Right renal pelvis (tissue), 4 donors: ENCODE measurements at places on chromosomes 2 and 18. TPM values are rescaled to one million over a fixed set of nuclear protein-coding genes. Genes with fewer than 3 reads are reported as not detected.

VAMP8 gene
- polyA plus RNA-seq = 99.2 TPM

SERPINB10 gene
- polyA plus RNA-seq = not detected

POTEC gene
- polyA plus RNA-seq = not detected

AKAIN1 gene
- polyA plus RNA-seq = not detected

TMEM37 gene
- 73.2 TPM for polyA plus RNA-seq

SLC9A4 gene
- 7.8 TPM for polyA plus RNA-seq

SANBR gene
- 13.2 TPM for polyA plus RNA-seq

SLC5A7 gene
- polyA plus RNA-seq = 1.1 TPM

PRKAG3 gene
- not detected for polyA plus RNA-seq

PROM2 gene
- polyA plus RNA-seq = 24.9 TPM

DLX1 gene
- polyA plus RNA-seq = 0.16 TPM

CDH7 gene
- polyA plus RNA-seq = 20.2 TPM

SCN2A gene
- 2.0 TPM for polyA plus RNA-seq

NAT8 gene
- polyA plus RNA-seq = 23.7 TPM

ASIC4 gene
- 0.17 TPM for polyA plus RNA-seq

GRB14 gene
- polyA plus RNA-seq = 52.4 TPM

TEKT4 gene
- 0.16 TPM for polyA plus RNA-seq

CFAP53 gene
- polyA plus RNA-seq = 3.9 TPM

LHCGR gene
- 0.29 TPM for polyA plus RNA-seq

PID1 gene
- 8.3 TPM for polyA plus RNA-seq

ASB18 gene
- not detected for polyA plus RNA-seq

SRSF7 gene
- polyA plus RNA-seq = 240 TPM

RUFY4 gene
- 0.59 TPM for polyA plus RNA-seq

LIMS3 gene
- polyA plus RNA-seq = 3.2 TPM

STPG4 gene
- not detected for polyA plus RNA-seq

NFATC1 gene
- 6.3 TPM for polyA plus RNA-seq

CCDC121 gene
- 14.1 TPM for polyA plus RNA-seq

UCN gene
- 0.39 TPM for polyA plus RNA-seq

PLA2R1 gene
- 115 TPM for polyA plus RNA-seq

CSRNP3 gene
- 11.8 TPM for polyA plus RNA-seq

TRIM43 gene
- polyA plus RNA-seq = 0.73 TPM

ORMDL1 gene
- 88.4 TPM for polyA plus RNA-seq

GREB1 gene
- polyA plus RNA-seq = 14.0 TPM

CYS1 gene
- 105 TPM for polyA plus RNA-seq

PCARE gene
- polyA plus RNA-seq = 0.46 TPM

ENOSF1 gene
- polyA plus RNA-seq = 81.4 TPM

TMEM169 gene
- polyA plus RNA-seq = 14.2 TPM

CD226 gene
- 3.9 TPM for polyA plus RNA-seq

GALNT14 gene
- 48.1 TPM for polyA plus RNA-seq

MC4R gene
- 0.15 TPM for polyA plus RNA-seq

MEIS1 gene
- polyA plus RNA-seq = 142 TPM

HOXD13 gene
- polyA plus RNA-seq = 0.10 TPM

LYG1 gene
- 5.6 TPM for polyA plus RNA-seq

CD207 gene
- not detected for polyA plus RNA-seq
